Uterus (tissue), 4 donors: ENCODE measurements at places on chromosomes 1 and 21. TPM values are rescaled to one million over a fixed set of nuclear protein-coding genes. Genes with fewer than 3 reads are reported as not detected.

Gene CD1E
- not detected for total RNA-seq

DNA sequence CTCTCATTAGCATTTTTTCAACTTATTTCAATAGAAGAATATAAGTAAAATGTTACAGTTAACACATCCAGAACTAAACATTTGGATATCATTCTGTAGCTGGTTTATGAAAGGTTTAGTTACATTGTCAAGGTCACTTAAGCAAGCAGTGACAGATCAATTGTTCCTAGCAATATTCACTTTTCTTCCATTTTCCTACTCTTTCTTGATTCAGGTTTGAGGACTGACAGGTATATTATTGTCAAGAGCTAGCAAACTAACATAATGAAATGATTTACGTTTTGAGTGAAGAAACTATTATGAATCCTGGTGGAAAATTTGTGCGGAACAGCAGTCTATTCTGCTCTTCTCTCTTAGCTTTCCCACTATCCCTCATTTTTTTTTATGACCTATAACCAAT is 220.4 kb upstream of the ADGRL4 start:
- no peak overlapping the region for H3K27ac ChIP-seq
- H3K27me3 ChIP-seq, result no peaks in the 10 kb centered on the region
- H3K4me1 ChIP-seq, result no peaks in the 10 kb centered on the region
- no peaks in the 10 kb centered on the region for H3K36me3 ChIP-seq
- DNase-seq, result no peak
- H3K4me3 ChIP-seq, result no peak overlapping the region

GRCh38 chr1:192927496-192927895 is 118.7 kb downstream of the RGS2 start:
- no peaks in the 10 kb centered on the region for H3K4me1 ChIP-seq
- DNase-seq, result no peak
- no peaks in the 10 kb centered on the region for H3K36me3 ChIP-seq
- no peak overlapping the region for H3K27ac ChIP-seq
- no peaks in the 10 kb centered on the region for H3K27me3 ChIP-seq

- no peaks in the 10 kb centered on the region for H3K36me3 ChIP-seq
- H3K27me3 ChIP-seq, result no peaks in the 10 kb centered on the region
- no peak overlapping the region for H3K27ac ChIP-seq
- no peak for DNase-seq
- H3K4me3 ChIP-seq, result no peak overlapping the region
Measured at GRCh38 chr1:101323535-101323934, 86.7 kb downstream of the S1PR1 start.

- H3K27ac ChIP-seq, result no peak overlapping the region
- H3K27me3 ChIP-seq, result no peaks in the 10 kb centered on the region
- H3K4me1 ChIP-seq, result no peaks in the 10 kb centered on the region
- H3K4me3 ChIP-seq, result no peak overlapping the region
Measured at GRCh38 chr1:75937034-75937433, 4.8 kb upstream of the ASB17 start.

GRCh38 chr1:56798053-56798471 is 21.1 kb downstream of the FYB2 start:
- no peak for DNase-seq
- no peaks in the 10 kb centered on the region for H3K27me3 ChIP-seq
- no peak overlapping the region for H3K27ac ChIP-seq
- no peak overlapping the region for H3K4me3 ChIP-seq
- H3K36me3 ChIP-seq, result no peaks in the 10 kb centered on the region
- no peaks in the 10 kb centered on the region for H3K4me1 ChIP-seq

GRCh38 chr1:33661811-33662454 is 189.5 kb downstream of the ZSCAN20 start:
- H3K36me3 ChIP-seq, result no peaks in the 10 kb centered on the region
- H3K27me3 ChIP-seq, result no peaks in the 10 kb centered on the region
- DNase-seq, result no peak
- H3K4me3 ChIP-seq, result no peak overlapping the region
